Activated CD4-positive, alpha-beta T cell treated with anti-CD3 and anti-CD28 coated beads, Interleukin-2, amount 50 U/mL, for 24 hours (primary cell): ENCODE measurements at places on chromosomes 16 and 17.

GRCh38 chr16:66486199-66486772 lies 59.2 kb downstream of the BEAN1 start:
- no peak for DNase-seq

DNA sequence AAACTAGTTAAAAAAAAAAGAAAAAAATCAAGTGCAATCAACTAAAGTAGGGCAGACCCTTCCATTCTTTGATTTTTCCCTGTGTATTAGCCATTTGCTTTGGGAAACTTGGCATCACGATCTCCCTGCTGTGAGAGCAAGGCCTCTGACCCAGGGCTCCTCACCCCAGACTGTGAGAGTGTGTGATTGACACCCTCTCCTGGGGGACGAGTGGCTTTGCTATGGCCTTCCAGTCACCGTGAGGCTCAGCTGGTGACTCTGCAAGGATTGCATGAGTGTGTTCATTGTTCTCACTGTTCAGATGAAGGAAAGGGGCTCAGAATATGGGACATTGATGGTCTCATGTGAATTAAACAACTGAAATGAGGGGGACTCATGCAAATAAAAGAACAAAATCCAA lies 69.0 kb upstream of the BCAR1 start:
- no peak for DNase-seq

DNA sequence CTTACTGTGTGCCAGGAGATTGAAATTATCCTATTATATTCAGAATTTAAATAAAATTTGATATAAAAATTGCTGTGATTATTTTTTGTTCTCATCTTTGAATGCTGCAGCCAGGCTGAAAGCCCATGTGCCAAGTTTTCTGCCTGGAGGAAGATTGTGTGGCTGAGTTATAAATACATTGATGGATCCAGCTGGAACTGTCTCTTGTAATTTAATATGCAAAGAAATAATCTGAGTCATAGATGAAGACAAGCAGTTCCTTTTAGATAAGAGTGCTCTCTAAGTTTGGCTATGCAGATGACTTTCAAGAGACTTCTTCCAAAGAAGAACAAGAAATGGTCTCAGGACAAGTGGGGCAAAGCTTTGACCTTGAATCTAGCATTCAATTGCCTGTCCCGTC lies 871.0 kb downstream of the CDH11 start:
- no peak for DNase-seq

GRCh38 chr17:1077986-1078711 lies 81.2 kb downstream of the TIMM22 start:
- DNase-seq = no peak

DNA sequence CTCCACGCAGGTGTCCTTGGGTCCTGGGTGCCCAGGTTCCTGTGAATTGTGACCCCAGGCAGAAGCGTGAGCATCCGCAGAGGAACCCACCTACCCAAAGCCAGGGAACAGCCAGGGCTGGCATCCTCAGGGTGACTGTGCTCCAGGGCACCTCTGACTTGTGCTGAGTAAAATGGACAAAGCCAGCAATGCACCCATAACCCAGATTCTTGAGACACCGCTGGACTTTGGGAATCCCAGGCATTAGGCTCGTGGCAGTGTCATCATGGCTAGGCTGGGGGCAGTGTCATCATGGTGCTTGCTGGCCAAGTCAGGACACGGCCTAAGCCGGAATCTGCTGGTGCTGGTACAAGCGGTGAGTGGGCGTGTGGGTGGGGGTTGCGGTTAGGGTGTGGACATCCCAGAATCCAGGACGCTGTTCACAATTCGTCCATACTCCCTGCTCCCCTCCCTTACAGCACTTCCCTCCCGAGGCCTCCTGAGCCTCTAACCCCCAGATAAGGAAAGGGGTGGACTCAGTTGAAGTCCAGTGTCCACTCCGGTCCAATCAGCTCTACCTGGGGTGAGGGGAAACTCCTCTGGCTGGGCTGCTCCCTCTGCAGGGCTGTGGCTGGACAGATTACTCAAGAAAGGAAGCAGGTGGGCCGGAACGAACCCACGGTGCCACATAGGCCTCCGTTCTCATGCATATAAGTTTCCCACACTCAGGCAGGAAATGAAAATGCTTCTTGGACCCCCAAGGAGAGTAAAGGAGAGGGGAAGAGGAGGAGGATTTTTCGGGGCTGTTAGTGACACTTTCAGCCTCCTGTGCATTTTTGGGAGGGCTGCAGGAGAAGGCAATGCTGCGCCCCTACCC lies 138.9 kb downstream of the SEC14L1 start:
- no peak for DNase-seq

DNA sequence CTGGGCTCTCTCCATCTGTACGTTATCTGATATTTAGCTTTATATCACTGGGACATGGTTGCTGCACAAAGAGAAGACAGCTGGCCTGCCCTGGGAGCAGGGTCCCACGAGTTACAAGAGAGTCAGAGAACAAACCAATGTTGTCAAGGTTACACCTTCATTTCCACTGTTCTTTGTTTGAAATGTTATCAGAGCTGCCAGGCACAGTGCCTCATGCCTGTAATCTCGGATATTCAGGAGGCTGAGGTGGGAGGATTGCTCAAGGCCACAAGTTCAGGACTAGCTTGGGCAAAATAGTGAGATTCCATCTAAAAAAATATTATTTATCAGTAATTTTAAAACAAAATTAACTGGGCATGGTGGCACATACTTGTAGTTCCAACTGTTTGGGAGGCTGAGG lies 34.6 kb downstream of the ATP6V0A1 start:
- DNase-seq = no peak

DNA sequence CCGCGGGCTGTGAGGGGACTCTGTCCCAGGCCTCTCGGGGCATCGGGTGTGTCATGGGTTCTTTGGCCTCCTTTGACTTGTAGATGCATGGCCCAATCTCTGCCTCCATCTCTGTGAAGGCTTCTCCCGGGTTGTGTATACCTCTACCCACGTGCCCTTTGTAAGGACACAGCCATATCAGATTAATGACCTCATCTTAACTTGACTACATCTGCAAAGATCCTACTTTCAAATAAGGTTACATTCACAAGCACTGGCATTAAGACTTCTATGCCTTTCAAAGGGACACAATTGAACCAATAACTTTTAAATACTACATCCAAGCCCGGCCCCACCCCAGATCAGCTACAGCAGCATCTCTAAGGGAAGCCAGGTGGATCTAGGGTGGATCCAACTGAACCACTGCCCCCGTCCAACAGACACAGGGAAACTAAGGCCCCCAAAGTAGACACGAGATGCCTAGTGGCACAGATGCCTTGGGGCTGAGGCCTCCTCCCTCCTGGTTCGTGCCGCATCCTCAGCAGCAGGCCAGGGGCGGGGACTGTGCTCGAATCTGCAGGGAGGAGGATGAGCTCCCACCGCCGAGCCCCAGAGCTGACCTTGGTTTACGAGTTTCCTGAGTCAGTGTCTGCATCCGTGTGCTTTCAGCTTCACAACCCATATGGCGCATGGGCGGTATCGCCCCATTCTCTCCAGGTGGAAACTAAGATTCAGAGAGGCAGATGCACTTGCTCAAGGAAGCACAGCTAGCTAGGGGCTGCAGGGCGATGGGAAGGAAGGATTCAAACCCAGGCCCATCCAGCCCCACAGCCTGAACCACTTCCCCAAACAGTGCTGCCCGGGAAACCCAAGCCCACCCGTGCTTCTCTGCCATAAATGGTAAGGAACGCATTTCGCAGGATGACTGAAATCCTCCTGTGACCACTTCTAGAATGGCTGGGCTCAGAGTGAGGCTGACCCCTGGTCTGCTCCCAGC lies 353.3 kb downstream of the C16orf95 start:
- no peak for DNase-seq

GRCh38 chr17:66671156-66671555 lies 163.8 kb upstream of the CACNG5 start:
- no peak for DNase-seq

DNA sequence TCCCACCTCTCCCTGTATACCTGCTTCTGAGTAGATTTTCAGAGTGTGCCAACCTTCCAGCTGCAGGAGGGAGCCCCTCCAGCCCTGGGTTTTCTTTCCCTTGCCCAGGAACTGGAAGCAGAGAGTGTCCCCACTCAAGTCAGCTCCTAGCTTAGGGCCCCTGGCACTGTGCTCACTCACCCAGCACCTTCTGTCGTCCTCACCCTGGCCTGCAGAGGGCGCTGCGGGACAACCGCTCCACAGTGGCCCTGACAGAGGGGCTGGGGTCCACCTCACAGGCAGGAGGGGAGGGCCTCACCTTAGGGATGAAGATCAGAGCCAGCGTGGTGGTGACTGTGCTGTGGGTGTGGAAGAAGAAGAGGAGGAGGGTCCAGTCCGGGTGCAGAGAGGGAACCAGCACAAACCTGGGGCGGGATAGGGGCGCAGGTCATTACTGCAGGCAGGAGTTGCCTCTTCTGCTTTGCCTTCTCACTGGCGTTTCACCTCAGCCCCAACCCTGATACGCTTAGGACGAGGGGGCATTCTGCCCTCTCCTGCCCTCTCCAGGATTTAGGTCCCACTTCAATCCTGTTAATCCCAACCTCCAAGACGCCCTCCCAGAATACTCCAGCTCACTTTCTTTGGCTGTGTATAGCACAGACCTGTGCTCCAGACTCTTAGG lies 10.0 kb downstream of the GPR179 start:
- no peak for DNase-seq

GRCh38 chr17:82097184-82097918 lies 685 bp downstream of the FASN start:
- no peak for DNase-seq

DNA sequence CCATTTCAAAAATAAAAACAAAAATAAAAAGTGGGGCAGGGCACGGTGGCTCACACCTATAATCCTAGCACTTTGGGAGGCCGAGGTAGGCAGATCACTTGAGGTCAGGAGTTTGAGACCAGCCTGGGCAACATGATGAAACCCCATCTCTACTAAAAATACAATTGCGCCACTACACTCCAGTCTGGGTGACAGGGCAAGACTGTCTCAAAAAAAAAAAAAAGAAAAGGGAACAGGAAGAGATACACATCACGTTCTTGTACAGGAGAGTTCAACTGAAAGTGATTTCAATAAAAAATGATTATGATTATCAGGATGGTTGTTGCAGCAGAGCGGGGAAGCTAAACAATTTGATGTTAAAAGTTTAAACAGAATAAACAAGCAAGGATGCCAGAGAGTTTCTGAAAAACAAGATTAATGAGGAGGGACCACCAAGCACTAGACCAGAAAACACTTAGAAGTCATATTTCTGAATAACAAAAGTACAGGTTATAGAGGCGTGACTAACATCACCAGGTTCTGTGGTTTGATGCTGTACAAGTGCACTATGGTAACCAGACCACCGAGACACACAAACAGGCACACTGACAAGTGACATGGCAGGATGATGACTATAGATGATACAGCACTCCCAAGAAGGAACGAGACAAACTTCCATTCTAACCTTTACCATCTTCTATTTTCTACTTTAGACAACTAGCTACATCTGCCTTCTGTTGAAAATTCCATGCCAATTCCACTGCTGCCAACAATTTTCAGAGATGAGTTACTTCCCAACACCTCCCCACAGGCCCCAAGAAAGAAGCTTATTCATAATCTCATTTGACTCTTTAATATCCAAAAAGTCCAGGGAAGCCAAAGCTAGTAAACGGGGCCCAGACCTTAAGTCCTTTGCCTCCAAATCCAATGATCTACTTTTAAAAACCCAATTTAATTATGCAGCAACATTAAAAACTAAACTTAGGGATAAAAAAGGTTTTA lies 11.8 kb downstream of the DNAJA2 start:
- DNase-seq = no peak

DNA sequence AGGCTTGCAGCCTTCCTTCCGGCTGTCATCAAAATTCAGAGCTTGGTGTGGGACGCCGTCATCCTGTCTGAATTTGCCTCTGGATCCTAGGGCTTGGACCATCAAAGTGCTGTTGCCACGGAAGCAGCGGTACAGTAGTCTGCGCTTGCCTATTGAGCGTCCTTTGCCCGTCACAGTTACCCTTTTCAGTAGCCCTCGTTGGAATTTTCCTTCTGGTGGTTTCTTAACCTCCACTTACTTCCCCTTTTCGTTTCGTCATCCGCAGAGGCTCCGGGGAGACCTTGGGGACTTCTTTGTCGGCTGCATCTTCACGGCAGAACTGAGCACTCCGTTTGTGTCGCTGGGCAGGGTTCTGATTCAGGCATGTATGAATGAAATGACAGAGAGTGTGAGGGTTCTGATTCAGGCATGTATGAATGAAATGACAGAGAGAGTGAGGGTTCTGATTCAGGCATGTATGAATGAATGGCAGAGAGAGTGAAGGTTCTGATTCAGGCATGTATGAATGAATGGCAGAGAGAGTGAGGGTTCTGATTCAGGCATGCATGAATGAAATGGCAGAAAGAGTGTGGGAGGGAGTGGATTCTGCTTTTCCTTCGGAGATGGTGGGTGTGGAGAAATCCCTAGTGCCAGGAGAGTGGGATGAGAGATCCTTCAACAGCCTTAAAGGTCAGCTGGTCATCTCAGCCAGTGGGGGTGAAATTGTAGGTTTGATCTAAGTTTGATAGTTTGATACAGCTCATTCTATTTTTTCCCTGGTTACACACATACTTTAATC lies 8.0 kb downstream of the TLCD3A start:
- no peak for DNase-seq

- DNase-seq = no peak
Measured at GRCh38 chr17:71052971-71053370, 883.6 kb downstream of the KCNJ2 start.

DNA sequence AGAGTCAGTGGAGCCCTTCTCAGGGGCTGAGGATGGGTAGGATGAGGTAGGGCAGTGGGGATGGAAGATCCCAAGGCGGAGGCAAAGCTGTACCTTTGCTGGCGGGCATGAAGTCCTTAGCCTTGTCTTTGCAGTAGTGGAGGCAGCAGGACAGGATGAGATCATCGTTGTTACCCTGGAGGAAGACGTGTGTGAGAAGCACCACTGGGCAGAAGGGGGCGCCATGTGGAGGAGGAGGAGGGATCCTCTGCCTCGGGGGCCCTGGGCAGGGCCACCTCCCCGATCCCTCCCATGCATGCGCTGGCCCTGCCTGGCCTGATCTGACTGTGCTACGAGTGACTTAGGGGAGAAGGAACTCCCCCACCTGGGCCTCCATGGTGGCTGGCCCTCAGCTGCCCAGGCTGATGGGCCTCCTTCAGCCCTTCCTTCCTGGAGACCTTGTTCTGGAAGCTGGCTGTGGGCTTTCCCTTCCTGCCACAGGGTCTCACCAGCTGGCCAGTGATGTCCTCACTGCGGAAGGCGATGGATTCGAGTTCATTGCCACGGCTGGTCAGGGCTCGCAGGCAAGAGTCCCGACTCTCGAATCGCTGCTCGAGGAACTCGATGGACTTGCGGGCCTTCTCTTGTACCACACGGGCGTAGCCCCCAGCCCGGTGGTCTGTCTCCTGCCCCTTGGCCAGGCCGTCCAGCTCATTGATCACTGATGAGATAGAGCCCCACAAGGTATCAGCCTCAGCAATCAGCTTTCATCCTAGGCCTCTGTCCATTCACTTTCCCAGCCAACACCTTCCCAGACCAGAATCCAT lies 10.3 kb downstream of the HIC1 start:
- DNase-seq = no peak

GRCh38 chr16:10906914-10907756 lies 30.1 kb downstream of the CIITA start:
- DNase-seq = no peak

DNA sequence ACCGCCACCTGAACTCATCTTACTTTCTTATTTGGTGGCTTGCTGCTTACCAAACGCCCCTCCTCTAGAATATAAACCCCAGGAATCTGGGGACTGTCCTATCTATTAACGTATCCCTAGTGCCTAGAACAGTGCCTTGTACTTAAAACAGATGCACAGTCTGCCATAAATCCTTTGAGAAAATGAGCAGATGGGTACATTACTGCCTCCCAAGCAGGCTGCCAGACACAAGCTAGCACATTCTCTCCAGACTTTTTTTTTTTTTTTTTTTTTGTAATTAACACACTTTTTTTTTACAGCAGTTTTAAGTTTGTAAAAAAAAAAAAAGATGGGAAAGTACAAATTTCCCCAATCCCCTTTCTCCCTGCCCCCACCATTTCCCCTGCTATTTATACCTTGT lies 57.3 kb upstream of the RPL38 start:
- no peak for DNase-seq
